ENCODE measurements at places on chromosomes 2 and 18.

GRCh38 chr2:158733430-158733755 is 61.7 kb upstream of the DAPL1 start:
- DNase-seq: no peak

GRCh38 chr2:175362331-175362730 is 180.8 kb upstream of the ATP5MC3 start:
- DNase-seq: no peak

GRCh38 chr2:120729406-120730399 is 6.0 kb upstream of the GLI2 start:
- no peak for DNase-seq

GRCh38 chr18:63818212-63818611 is 43.0 kb downstream of the SERPINB7 start:
- no peak for DNase-seq

GRCh38 chr18:62500174-62500573 is 22.7 kb upstream of the ZCCHC2 start:
- no peak for DNase-seq

DNA sequence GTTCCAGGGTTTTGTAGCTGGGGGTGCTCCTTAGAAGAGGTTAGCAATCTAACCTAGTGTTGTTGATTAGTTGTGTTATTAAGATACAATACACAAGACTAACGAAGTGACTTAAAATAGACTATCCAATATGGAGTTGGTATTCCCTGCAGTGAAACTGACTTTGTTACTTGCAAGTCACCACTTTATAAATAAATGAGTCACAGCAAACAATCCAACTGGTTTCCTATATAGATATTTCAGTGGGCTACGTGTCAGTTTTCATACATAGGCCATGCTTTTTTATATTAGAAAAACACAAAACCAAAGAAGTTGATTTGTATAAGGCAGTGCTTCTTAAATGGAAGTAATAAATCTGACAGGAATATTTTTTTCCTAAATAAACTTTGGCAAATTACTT is 274.0 kb downstream of the CAMKMT start:
- no peak for DNase-seq

- no peak for DNase-seq
Measured at GRCh38 chr2:236798491-236798890, 228.9 kb downstream of the ACKR3 start.

GRCh38 chr18:10449396-10449795 is 5.0 kb upstream of the APCDD1 start:
- DNase-seq: no peak

- no peak for DNase-seq
Measured at GRCh38 chr2:10079870-10080535, at the start of gene CYS1. Gene CYS1 (minus strand): TSS chr2:10080411. CDS start chr2:10080223, 188 bp downstream.

GRCh38 chr2:229665158-229665557 is 49.2 kb downstream of the DNER start:
- no peak for DNase-seq

GRCh38 chr2:219736209-219736608 is 108.8 kb downstream of the SLC4A3 start:
- DNase-seq: no peak

All from dorsolateral prefrontal cortex (tissue), 122 donors.